GDM1 (cell line): ENCODE measurements at places on chromosomes 5 and 9.

DNA sequence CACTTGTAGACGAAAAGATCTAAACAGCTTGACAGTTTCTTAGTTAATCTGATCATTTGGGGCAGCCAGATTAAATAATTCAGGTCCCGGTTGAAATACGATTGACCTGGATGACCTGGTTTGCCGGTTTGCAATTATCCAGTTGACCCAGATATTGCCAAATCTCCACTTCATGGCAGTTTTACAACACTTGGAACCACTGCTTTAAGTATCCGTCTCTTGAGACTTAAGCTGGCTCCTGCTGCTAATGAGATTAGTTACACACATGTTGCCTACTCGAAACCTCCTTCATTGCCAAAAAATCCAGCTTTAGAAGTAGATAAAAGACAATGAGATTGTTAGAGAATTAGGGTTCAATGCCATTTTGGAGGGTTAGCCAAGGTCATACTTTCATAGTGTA is 136.2 kb upstream of the HAPLN1 start:
- DNase-seq: no peak

DNA sequence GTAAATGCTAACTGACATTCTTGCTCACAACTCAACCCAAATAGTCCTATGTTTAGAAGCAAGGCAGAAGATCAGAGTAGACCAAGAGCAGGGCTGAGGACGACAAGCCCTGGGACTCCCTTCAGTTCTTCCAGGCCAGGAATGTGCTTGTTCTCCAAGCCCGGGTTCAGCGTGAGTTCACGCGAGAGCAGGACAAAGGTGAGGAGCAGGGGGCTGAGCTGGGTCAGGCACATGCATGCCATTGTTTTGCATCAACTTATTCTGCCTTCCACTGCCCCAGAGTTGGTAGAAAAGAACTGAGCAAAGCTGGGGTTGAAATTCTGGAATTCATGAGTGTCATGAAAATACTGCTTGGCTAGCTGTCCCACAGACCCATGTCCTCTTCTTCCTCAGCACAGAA is 206.5 kb downstream of the PAX5 start:
- no peak for DNase-seq

DNA sequence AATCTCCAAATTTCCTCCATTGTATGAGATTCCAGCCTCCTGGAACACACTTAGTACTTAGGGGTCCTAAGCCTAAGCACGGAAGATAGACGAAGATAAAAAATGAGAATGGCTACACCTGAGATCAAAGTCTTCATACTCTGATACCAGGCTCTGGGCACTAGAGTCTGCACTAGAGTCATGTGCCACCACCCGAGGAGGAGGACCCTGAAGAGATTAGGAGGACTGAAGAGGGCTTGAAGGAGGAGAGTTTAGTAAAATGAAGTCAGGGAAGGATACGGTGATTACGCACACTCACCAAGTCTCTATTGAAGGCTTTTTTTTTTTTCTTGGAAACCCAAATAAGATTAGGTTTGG is 573 bp upstream of the SPATA24 start:
- DNase-seq: no peak

GRCh38 chr9:97874624-97875023 is 21.6 kb downstream of the FOXE1 start:
- DNase-seq: no peak
